ENCODE measurements at places on chromosomes 2 and 18. TPM values are rescaled to one million over a fixed set of nuclear protein-coding genes. Genes with fewer than 3 reads are reported as not detected.

GAD1 gene
- 5.3 TPM for total RNA-seq

DNA sequence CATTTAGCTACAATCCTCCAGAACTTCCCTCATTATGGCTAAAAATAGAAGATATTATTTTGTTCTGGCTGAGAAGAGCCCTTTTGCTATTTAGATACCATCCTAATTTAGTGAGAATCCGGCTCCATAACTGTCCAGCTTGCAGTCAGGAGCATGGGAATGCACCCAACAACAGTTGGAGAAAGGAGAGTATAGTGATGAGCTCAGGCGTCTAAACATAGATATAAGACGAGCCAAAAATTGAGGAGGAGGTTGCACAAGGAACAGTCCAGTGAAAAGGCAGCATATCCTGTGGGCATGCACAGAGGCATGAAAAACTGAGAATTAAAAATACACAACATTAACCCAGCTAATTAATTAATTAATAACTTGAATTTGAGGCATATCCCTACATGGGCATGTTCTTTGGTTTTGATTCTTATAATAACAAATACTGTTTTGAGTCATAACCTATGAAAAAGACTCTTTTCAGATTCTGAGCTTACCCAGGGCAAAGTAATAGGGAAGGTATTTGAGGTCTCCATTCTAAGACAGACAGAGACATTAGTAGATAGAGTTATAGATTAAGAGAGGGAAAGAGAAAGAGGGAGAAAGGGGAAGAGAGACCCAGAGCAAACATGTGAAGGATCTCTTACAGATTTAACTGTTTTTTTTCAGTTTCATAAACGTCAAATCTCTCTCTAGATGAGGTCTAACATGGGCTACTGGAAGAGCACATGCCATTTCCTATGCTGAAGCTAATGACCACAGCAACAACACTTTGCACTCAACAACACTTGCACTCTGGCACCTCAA lies 311.2 kb downstream of the OSR1 start:
- no peak for DNase-seq
- no peaks in the 10 kb centered on the region for H3K27me3 ChIP-seq
- H3K4me3 ChIP-seq = no peak overlapping the region
- H3K27ac ChIP-seq = no peak overlapping the region
- no peaks in the 10 kb centered on the region for H3K4me1 ChIP-seq
- H3K36me3 ChIP-seq = no peaks in the 10 kb centered on the region

SFXN5 gene
- 12.0 TPM for total RNA-seq

DNA sequence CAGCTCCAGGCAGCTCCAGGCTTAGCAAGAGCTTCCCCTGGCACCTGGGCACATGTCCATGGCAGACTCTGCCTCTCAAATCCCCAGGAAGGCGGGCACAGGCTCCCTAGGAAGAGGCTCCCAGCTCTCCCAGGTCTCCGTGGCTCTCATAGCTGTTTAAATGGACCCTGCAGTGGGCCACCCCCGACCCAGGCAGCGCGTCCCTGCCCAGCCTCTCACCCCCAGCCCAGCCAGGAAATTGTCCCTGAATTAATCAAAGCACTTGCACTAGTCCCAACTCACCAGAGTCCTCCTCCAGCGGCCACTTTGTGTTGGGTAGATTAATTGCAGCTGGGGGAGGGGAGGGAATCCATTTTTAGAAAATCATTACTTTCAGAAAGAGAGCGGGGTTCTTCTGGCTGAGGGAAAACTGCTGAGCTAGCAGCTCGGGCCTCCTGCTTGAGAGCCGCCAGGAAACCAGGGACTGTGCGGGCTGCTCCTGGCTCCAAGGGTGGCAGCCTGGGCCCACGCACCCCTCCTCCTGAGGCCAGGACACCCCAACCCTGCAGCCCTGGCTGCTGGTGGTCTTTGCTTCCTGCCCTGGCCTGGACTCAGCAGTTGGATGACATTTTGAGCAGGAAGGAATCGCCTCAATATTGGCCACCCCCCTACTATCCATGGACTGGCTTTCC lies 36.0 kb downstream of the SMAD7 start:
- peaks cover 4% of the 10 kb centered on the region for H3K36me3 ChIP-seq
- no peaks in the 10 kb centered on the region for H3K27me3 ChIP-seq
- peaks cover 32% of the 10 kb centered on the region for H3K4me1 ChIP-seq
- H3K27ac ChIP-seq = no peak overlapping the region

- DNase-seq = no peak
- peaks cover 38% of the 10 kb centered on the region for H3K4me1 ChIP-seq
- H3K27me3 ChIP-seq = no peaks in the 10 kb centered on the region
- H3K27ac ChIP-seq = no peak overlapping the region
- peaks cover 7% of the 10 kb centered on the region for H3K36me3 ChIP-seq
Measured at GRCh38 chr2:207321514-207321913, 155.8 kb upstream of the KLF7 start.

DNA sequence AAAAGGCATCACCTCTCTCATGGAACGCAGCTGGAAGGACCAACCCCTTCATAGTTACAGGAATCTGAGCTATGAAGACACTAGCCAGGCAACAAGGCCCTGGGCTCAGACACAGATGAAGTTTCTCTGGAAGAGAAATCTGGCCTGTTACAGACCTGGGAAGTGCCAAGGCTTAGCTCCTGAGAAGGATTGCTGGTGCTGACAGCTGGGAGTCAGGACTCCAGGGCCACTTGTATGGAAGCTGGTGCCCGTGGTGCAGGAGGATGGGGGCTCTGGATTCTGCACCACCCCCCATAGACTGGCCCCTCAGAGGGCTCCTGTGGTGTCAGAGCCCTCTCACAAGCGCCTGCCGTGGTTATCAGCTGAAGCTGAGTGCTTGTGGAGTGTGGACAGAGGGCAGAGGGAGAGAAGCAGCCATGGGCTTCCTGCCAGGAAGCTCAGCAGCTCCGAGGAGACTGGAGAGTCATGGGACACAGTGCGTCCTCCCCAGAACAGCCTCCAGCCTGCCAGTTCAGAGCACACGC lies 87.3 kb upstream of the LCLAT1 start:
- no peaks in the 10 kb centered on the region for H3K27me3 ChIP-seq
- peaks cover 28% of the 10 kb centered on the region for H3K4me1 ChIP-seq
- DNase-seq = no peak
- no peak overlapping the region for H3K27ac ChIP-seq
- no peak overlapping the region for H3K4me3 ChIP-seq
- H3K36me3 ChIP-seq = no peaks in the 10 kb centered on the region

RMND5A gene
- total RNA-seq = 44.5 TPM

DNA sequence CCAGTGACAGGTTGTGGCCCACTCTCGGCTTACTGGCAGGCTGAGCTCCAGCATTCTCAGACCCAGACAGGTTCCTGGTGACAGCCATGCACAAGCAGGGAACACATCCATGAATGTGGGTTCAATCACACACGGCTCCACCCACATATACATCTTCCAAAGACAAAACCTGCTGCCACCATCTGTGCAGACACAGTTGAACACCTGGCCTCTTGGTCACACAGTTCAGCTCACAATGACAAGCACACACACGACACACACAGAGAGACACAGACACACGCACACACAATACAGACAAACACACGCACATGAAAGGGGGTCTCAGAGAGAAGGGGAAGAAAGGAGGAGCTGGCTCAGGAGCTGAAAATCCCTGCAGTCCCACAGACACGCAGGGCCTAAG lies 32.1 kb upstream of the PTMA start:
- H3K4me3 ChIP-seq = no peak overlapping the region
- no peak for DNase-seq
- peaks cover 22% of the 10 kb centered on the region for H3K4me1 ChIP-seq
- H3K36me3 ChIP-seq = no peaks in the 10 kb centered on the region

KRTCAP3 gene
- total RNA-seq = 3.5 TPM

SIX3 gene
- not detected for total RNA-seq

CCDC85A gene
- total RNA-seq = not detected
